ENCODE measurements at places on chromosomes 7 and 10.

DNA sequence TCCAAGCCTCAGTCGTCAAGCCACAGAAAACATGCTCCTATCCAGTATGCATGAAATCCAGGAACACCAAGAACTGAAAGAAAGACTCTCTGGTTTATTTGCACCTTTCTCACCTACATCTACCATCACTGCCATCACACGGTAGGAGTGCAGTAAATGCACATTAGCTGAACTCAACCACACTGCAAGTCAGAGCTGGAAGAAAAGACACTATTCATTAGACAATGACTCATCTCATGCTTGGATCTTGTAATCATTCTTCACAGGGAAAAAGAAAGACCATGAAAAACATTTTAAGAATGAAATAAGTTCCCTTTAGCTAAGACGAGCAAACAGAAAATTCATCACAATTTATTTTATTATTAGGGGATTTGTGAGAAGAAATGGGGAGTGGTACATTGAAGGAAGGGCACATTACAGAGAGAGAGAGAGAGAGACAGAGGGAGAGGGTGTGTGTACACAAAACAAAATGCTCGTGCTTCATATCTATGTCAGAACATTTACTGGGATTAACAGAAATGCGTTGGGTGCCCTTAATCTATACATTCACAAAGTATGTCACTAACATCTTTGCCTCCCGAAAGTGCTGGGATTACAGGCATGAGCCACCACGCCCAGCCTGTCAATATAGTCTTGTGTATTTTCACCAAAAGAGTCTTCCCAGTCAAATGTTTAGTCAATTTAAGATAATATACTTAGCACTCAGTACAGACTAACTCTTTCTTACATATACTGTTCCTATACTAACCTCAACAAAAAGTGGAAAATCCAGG lies 324.9 kb downstream of the PARD3 start:
- DNase-seq = no peak

- DNase-seq = peak; percentile 14
Observed at GRCh38 chr10:125343118-125343925, 183.0 kb upstream of the CTBP2 start.

- DNase-seq = no peak
Observed at GRCh38 chr7:85573346-85573745, 386.5 kb upstream of the SEMA3D start.

- DNase-seq = no peak
Observed at GRCh38 chr7:129739427-129739826, 127.9 kb downstream of the NRF1 start.

- no peak for DNase-seq
Observed at GRCh38 chr10:126798649-126799048, 106.6 kb upstream of the DOCK1 start.

- DNase-seq = no peak
Observed at GRCh38 chr10:3222626-3223025, 50.0 kb upstream of the PITRM1 start.

DNA sequence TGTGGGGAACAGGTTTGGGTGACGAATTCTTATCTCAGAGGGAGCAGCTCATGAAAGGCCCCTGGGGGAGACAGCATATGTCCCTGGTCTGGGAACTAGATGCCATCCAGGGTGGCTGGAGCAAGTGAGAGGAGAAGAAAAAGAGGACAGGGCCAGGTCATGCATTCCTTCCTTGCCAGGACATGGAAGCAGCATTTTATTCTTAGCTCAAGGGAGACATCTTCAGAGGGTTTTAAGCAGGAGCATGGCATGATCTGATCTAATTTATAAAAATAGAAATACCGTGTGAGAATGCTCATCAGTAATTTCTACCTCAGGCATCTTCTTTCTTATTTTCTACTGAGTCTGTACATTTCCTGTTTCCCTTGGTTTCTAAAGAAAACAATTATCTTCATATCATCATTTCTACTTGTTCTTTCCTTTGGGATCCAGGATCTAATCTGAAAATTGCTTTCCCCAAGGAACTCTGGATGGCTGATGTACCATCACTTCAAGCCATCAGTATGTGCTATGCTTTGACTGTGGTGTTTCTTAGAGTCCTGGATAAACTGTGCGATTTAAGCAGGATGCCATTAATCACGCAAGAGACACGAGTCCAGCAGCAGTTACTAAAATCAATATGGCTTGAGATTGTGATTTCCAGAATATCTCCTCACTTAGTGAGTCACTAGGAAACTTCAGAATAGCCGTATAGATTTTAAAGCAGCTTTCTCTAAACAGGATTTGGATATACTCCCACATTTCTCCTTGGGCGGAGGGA lies 386.2 kb downstream of the GALNT17 start:
- DNase-seq = no peak

All from HuH-7 (cell line).